ENCODE measurements at places on chromosomes 7 and 10.

DNA sequence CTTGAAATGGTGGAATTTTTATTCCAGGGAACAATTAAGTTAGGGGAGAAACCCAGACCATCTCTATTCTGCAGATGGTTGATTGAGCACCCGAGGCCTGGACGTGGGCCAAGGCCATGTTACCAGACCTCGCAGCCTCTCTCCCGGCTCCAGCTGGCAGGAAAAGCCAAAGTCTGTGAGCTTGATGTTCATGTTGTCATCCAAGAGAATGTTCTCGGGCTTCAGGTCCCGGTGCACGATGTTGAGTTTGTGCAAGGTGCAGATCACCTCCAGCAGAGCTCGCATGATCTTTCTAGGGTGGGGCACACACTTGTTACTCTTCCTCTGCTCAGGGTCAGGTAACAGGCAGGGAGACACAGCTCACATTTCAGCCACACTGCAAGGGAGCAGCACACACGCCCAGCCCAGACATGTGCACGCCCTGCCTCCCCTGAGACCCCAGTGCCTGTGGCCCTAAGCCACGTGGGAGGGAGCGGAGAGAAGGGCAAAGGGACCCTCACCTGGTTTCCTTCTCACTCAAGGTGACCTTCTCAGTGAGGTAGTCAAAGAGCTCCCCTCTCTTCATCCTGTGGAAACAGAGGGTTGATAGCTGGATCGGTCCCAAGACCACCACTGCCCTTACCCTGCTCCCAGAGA lies 9.5 kb downstream of the PHKG1 start:
- no peak for DNase-seq

- no peak for DNase-seq
Observed at GRCh38 chr7:139867847-139868246, 38.8 kb downstream of the TBXAS1 start.

GRCh38 chr7:1665549-1666316 lies 4.3 kb upstream of the ELFN1 start:
- no peak for DNase-seq

GRCh38 chr7:391961-392524 lies 102.1 kb downstream of the FOXL3 start:
- DNase-seq = no peak

DNA sequence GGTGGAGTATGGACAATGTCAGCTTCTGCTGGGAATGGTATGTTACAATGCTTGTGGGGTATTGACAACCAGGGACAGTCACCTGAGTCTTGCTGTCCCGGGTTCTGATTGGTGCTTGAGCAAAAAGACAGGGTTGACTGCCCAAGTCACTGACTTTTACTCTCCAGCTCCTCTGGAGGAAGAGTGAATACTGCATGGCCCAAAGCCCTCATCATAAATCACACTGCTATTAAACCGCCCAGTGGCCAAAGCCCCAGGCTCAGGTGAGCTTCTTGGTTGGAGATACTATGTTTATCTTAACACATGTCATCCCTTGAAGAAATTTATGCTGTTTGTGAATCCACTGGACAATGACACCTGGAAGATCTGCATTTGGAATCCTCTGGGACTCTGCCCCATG lies 90.0 kb upstream of the IGFBP3 start:
- no peak for DNase-seq

- no peak for DNase-seq
Observed at GRCh38 chr10:94129393-94130130, 135.8 kb downstream of the PLCE1 start.

DNA sequence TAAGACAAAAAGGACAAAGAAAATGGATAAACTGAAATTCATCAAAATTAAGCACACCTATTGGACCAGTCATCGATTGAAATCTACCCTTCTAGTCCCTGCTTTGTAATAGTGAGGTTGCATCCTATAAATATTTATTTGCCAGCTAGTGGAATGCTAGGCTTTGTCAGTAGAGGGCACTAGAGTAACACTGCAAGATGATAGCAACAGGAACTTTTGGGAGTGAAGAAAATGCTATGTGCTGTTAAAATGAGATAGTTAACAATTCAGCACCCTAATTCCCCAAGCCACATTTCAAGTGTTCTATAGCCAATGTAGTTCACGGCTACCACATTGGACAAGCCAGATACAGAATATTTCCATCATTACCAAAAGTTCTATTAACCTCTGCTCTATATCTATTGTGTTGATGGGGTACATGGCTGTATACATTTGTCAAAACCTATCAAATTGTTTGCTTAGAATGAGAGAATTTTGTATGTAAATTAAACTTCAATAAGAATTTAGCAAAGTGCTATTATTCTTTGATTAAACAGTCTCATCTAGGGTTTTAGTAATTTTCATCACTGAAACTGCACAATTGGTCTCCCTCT lies 69.8 kb downstream of the LSMEM1 start:
- no peak for DNase-seq

GRCh38 chr7:29988424-29989256 lies 961 bp downstream of the SCRN1 start:
- DNase-seq = no peak

- DNase-seq = no peak
Observed at GRCh38 chr7:127910670-127911069, 120.6 kb downstream of the LRRC4 start.

DNA sequence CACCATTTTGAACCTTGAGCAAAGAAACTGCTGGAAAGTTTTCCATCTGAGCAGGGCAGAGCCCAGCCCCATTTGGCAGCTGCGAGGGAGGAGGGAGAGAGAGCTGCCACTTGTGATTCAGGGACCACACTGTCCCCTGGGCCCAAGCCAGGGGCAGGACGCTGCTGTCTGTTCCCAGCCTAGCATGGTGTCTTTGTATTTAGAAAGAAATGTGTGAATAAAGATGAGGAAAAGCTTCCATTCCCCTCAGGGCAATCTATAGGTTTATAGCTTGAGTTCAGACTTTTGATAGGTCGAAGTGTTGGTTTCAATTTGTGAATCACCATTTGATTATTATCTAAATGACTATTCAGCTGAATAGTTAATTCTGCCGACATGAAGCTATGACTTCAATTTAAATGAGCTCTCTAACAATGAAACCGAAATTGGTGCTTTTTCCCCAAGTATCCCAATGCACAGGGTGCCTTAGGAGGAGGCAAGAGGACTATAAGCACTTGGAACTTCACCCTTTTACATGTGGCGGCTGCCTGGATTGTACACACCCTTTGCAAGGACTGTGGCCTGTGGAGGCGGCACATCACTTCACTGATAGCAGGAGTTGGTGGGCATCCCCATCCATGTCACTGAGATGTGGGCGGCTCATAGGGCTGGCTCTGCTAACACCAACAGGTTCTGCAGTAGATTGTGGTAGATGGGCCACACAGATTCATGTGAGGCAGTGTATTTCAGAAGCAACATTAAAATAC lies 223.5 kb downstream of the CCDC3 start:
- no peak for DNase-seq

GRCh38 chr7:24882989-24883621 lies 96.9 kb downstream of the OSBPL3 start:
- DNase-seq = no peak

- DNase-seq = no peak
Observed at GRCh38 chr10:52642208-52642607, 130.4 kb downstream of the MBL2 start.

DNA sequence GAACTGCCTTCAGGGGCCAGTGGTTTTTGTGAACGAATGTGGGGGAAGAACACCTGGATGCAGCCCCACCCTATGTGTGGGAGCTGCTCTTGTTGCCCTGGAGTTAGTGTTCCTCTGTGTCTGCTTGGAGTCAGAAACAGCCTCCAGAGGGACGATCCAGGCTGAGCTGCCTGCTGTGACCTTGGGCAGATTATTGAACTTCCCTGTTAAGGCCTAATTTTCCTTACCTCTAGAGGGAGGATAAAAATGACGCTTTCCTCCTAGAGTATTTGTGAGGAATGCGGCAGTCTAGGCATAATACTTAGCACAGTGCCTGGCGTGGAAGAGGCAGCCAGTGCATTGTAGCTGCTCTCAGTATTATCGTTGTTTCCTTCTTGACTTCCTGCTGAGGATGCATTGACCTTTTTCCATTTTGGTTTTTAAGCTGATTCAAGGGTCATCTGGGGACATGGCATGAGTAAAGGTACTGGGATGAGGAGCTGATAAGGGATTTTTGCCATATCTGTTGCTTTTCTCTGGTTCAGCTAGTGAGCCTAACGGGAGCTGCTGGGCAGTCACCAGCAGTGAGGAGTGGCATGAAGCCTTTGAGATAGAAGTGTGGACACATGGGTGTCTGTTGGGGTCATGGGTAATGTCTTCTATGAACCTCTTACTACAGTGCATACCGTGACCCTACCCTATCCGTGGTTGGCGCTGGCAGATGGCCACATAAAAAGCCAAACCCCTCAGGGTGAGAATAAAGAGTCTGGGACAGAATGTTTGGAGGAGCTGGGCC lies 6.4 kb downstream of the ZFYVE27 start:
- no peak for DNase-seq

DNA sequence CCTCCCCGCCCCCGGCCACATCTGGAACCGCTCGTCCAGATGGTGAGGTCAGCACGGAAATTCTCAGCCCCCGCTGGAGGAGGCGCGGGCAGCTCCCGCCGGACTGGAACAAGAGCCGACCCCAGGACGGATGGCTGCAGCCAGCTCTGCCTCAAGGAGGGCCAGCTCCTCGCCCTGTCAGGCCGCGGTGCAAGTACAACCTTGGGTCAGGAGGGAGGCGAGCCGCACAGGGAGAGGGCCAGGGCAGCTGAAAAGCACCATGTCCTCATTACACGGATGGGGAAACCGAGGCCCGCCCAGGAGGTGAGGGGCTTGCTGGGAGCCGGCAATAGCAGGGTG lies 3.8 kb upstream of the GRIFIN start:
- DNase-seq = no peak

- no peak for DNase-seq
Observed at GRCh38 chr10:36021096-36021495, 379.0 kb upstream of the FZD8 start.

DNA sequence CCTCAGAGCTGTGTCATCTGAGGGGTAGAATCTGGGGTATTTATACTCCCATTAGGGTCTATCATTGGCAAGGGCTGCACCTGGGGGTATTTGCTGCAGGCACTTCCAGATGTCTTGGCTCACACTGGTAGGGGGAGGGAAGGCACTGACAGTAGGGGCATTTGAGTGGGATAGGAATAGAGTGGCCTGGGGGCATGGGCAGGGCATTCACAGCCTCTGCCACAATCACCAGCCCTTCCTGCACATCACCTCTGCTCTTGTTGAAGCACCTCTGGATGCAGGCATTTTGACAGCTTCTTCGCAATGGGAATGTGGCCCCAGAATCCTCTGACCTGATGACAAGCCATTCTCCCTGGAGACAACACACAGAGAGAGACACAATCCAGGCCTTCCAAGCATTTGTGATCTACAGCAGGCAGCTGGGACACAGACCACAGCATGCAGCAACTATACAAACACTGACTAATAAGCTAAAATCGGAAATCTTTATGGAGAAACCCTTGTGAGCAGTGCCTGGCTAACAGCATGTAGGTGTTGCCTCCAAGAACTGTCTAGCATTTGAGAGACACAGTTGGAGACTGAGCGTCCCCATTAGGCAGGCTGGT lies 178.5 kb downstream of the KCNMA1 start:
- DNase-seq = no peak

DNA sequence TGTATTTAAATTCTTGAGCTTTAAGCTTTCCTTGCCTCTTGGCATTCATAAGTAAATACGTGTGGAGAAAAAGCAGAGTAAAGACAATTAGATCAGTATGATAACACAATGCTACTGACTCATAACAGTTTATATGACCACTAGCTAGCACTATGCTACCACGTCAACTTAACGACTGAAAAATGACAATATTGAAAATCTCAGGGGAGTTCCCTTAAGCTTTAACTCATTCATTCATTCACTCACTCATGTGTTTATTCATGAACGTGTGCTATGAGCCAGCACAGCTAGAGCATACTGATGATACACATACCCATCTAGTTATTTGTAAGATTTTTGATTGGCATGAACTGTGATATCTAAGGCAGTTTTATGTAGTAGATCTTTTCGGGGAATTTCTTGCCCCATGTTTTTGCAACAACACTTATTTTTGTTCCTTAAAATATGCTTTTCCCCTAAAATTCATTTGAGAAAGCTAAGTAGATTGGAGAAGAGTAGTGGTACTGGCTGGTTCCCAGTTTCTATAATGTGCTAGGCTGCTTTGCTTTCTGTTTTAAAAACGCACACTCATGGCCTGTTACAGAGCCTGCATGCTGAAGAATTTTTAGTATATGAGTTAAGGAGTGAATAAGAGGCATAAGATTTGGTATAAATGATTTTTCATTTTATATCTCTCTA lies 57.4 kb upstream of the ACBD5 start:
- DNase-seq = no peak

GRCh38 chr10:122636953-122637352 lies 62.7 kb downstream of the C10orf120 start:
- DNase-seq = no peak

DNA sequence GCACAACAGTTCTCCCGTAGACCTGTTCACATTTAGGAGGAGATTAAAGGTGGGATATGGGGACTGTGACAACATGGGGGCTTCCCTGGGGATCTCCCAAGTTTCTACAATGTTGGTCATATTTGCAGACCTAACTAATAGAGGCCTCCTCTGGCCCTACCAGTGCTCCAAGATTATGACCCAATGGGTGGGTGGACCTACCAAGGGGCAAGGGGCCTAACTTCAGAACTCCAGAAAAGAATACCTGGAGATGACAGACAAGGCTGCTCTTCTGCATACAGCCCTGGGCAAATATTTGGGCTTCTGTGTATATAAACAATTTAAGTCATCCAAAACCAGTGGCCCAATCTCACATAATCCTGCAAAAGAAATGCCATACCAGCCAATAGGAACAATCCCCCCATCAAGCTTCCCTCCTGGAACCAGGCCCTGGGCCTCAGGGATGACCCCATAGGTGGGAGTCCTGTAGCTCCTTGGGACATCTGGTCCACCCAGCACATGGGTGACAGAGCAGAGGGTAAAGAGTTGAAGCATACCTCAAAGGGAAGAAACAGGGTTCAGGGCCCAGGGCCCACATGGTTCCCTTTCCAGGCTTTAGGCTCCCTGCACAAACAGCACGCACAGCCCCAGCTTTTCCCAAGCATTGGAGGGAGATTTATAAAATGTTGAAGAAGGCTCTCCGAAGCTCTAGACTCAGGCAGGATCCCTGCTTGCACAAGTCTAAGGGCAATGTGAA lies 86.1 kb upstream of the CHST15 start:
- no peak for DNase-seq

DNA sequence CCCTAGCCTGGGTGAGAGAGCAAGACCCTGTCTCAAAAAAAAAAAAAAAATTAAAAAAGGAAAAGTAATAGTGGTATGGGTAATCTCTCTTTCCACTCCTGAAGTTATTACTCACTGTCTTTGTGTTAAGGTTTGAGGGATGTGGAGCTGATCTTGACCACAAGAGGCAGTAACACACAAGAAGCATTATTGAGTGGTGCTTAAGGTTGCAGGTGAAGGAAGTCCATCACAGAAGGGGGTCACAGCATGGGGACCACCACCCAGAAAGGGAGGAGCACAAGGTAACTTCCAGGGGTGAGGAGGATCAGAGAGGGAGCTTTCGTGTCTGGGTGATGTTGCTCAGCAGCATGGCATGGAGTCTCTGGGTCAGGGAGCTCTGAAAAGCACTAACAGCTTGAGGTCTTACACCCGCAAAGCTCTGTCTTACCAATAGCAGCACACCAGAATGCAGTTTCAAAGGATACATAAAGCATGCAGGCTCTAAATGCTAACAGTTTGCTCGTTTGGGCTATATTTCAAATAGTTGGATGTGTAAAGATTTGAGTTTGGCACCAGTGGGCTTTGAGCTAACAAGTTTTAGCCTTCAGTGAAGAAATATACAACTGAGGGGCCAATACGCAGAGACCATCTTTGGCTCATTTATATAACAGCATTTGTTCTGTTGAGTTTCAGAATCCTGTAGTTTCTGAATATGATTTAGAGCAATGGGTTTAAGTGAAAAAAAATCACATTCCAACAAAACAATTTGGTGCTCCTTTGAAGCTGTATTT lies 100.4 kb upstream of the DNAJC1 start:
- DNase-seq = no peak
